Omental fat pad (tissue), 4 donors: ENCODE measurements at places on chromosomes 13 and 19.

GRCh38 chr13:96646515-96647211 lies 347.6 kb downstream of the OXGR1 start:
- no peak for DNase-seq

GRCh38 chr13:77740097-77740735 lies 42.7 kb downstream of the SLAIN1 start:
- no peak for DNase-seq

- DNase-seq, result no peak
Observed at GRCh38 chr13:44395976-44396694, 22.5 kb downstream of the SERP2 start.

- DNase-seq, result no peak
Observed at GRCh38 chr13:99464441-99464949, 36.8 kb upstream of the TM9SF2 start.

GRCh38 chr13:39765801-39766463 lies 110.5 kb downstream of the COG6 start:
- DNase-seq, result no peak

DNA sequence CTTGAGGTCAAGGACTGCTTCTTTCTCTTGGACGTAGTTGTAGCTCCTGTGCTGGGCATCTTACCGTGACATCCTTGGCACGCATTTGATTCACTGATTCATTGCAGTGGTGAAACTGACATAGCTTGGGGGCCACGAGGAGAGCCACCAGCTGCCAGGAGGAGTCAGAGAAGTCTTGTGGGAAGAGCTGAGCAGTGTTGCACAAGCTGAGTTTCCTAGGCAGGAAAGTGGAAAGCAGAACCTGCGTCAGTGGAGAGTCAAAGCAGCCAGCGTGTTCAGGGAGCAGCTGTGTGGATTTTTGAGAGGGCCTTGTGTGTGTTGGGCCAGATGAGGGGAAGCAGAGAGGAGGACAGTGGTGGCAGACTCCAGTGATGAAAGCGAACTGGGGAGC lies 5.3 kb upstream of the GPR183 start:
- no peak for DNase-seq
